ENCODE measurements at places on chromosomes 6 and 20.

- DNase-seq = no peak
Observed at GRCh38 chr6:57104336-57104735, 14.3 kb downstream of the ZNF451 start.

DNA sequence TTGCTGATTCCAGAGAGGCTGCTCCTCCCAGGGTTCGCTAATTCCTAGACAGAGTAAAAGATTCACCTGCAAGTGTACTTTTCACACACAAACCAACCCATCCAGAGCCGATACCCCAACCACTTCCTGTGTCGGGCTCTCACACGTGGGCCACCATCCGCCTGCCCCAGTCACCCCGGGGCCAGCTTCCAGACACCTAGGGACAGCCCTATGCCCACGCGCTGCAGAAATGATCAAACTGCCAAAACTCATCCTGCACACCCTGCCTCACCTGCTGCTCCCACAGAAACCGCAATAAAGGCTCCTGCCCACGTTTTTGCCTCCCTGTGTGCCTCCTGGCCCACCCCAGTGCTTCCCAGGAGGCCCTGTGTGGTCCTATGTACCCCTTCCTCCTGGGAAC lies 59.5 kb downstream of the PSMG4 start:
- peak; percentile 7 for DNase-seq

- no peak for DNase-seq
Observed at GRCh38 chr6:137227871-137228302, 8.7 kb upstream of the IFNGR1 start.

GRCh38 chr6:39348740-39349139 lies 26.2 kb upstream of the KCNK16 start:
- DNase-seq = no peak

DNA sequence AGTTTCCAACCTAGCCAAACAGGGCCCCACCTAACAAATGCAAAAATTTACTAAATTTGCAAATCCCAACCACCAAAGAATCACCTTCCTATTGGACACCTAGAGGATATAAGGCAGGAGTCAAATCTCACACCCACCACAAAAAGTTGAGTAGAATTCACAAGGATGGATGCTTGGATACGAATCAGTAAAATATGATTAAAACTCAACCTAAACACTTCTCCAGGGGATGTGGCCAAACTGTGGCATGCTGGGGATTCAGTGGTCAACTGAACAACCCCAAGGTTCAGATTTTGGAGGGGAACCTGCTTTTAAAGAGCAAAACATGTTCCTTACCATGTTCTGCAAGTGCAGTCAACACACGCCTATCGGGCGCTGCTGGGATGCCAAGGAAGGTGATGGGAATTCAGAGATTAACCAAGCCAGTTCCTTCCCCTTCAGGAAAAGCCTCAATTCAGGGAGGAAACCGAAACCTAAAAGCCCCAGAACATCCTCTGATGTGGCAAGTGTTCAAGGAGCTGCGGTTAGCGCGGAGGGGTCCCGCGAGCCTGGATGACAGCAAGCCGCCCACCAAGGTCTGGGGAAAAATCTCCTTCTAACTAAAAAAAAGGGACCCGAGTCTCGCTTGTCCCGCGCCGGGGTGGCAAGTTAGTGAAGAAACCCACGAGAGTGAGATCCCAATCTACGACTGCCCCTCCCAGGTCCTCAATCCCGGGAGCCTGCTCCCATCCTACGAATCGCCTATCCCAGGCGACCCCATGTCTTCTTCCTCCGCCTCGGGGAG lies 902 bp downstream of the SAMHD1 start:
- DNase-seq = peak; percentile 47

- DNase-seq = no peak
Observed at GRCh38 chr20:1952737-1953530, 40.9 kb downstream of the PDYN start.

DNA sequence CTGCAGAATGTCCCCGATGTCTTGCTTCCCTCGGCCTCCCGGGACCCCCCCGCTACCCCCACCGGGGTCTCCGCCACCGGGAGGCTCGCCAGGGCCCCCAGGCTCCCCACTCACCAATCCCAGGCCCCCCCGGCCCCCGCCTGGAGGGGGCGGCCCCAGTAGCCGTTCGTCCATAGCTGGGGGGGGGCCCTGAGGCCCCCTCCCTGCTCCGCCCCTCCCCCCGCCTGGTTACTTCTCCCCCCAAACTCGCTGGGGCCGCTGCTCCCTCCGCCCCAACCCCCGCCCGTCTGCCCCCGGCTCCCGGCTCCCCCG lies 304 bp downstream of the PBX2 start:
- no peak for DNase-seq

- no peak for DNase-seq
Observed at GRCh38 chr6:29864037-29864810, 36.6 kb downstream of the HLA-G start.

DNA sequence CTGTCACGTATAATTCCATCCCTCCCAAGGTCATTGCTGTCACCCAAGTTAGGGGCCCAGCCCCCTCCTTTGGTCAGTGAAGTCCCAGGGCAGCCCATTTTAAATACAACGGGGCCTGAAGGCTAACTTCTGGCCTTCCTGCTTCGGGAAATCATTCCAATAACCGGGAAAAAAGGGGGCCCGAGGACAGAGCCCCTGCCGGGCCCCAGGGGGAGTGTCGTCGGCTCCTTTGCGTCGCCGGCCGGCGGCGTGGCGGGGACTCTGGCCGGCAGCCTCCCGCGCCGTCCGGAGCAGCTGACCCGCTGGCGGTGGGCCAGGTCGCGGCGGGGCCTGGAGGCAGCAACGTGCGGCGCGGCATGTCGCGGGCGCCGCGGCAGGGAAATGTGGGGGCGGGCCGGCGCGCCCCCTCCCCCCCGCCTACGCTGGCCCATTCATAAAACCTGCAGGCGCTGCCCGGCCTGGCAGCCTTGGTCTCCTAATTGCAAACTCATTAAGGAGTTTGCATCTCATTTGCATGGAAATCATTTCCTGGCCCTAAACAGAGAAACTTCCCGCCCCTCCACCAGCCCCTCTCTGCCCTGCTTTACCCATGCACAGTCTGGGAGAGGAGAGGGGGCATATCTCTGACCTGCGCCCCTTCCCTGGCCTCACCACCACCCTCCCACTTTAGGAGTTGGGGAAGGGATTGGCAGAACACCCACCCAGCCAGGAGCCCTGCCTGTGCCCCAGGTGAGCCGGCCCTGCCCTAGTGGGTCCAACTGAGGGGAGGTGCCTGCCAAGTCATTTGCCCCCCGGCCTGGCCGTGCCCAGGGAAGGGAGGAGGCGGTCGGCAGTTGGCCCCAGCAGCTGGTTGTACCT lies 50.7 kb downstream of the MRPL14 start:
- DNase-seq = no peak

DNA sequence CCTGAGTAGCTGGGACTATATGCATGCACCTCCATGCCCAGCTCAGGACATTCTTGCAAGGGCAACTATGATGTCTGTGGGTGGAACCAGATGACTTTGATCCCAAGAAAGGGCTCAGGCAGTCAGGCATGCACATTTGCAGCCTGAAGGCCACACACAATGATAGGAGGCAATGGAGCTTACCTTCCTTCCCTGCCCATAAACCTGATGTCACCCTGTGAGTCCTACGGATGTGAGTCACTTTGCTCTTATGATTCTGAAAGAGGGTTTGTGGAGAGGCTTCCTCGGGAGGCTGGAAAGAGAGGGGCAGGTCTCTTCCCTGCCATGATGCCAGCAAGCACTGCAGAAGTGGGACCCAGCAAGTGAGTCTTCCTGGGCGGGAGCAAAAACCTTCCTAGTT lies 202.4 kb downstream of the LY86 start:
- DNase-seq = no peak

- no peak for DNase-seq
Observed at GRCh38 chr20:6295867-6296256, 173.0 kb upstream of the FERMT1 start.

DNA sequence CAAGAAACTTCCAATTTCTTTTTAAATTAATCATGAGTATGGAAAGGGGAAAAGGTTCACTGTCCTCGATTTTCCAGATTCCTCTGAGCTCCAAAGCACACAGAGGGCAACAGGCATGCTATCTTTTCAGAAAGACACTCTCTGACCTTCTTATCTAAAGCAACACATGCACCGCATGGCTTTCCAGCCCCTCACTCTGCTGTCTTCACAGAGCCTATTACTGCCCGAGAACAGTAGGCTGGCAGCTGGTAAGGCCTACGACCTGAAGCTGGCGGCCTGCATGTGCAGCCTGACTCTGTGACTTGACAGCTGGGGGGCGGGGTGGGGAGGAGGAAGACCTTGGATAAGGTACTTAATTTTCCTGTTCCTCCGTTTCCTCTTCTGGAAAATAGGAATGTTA lies 86.3 kb downstream of the ELOVL4 start:
- no peak for DNase-seq

GRCh38 chr6:148735989-148736388 lies 10.8 kb upstream of the UST start:
- no peak for DNase-seq

DNA sequence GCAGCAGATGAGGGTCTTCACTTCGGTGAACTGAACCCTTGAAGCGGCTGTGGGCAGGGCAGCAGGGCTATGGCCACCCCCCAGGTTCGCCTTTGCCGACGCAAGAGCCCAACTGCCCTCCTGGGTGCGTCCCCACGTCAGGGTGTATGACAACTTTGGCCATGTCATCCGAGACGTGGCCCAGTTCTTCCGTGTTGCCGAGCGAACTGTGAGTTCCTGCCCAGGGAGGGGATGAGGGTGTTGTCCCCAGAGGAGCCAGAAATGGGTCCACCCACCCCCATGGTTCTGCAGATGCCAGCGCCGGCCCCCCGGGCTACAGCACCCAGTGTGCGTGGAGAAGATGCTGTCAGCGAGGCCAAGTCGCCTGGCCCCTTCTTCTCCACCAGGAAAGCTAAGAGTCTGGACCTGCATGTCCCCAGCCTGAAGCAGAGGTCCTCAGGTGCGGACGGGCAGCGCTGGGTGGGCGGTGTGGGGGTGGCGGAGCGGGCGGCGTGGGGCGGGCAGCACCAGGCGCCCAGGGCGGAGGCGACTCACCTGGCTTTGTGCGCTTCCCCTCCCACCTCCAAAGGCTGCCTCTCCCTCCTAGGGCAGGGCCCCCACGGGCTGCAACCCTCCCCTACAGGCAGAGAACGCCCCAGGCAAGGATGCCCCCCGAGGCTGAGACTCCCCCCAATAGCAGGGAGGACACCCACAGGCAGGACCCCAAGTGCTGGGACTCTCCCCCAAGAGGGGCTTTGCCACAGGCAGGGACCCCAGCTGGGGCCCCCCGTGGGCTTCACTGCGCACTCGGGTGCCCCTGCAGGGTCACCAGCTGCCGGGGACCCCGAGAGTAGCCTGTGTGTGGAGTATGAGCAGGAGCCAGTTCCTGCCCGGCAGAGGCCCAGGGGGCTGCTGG lies 6.2 kb upstream of the TNFRSF6B start:
- no peak for DNase-seq

GRCh38 chr6:116355796-116356195 lies 15.0 kb upstream of the DSE start:
- no peak for DNase-seq

DNA sequence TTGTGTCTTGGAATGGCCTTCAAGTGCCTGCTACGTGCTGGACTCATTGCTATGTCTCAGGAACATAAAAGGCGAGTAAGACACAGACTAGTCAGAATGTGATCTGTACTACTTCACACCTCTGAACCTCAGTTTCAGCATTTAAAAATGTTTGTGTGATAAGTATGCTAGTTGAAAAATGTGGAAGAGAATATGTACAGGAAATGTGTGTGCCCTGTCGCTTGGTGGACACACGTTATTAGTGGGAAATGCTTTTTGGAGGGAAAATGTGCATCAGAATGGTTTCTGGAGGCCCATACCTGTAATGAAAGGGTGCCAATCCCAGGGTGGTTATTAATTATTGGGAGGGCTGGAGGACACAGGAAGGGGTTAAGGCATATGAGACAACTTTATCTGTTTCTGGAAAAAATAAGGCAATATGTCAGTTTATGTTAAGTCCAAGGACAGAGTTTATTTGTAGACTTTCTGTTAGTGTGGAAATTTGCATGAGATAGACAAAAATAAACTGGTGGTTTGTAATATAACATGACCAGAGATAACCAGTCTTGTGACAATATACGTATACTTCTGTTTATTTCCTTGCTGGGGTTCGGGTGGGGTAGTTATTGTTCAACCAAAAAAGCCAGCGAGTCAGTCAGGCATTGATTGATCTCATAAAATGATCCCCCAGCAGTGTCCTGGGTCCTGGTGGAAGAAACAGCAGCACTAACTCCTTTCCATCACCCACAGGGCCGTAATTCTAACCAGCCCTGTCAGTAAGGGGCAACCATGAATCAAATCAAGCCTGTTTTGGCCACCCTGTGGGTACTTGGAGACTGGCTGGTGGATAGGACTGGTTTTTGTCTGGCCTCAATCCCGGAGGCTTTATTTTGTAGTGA lies 117.9 kb downstream of the JARID2 start:
- DNase-seq = no peak

DNA sequence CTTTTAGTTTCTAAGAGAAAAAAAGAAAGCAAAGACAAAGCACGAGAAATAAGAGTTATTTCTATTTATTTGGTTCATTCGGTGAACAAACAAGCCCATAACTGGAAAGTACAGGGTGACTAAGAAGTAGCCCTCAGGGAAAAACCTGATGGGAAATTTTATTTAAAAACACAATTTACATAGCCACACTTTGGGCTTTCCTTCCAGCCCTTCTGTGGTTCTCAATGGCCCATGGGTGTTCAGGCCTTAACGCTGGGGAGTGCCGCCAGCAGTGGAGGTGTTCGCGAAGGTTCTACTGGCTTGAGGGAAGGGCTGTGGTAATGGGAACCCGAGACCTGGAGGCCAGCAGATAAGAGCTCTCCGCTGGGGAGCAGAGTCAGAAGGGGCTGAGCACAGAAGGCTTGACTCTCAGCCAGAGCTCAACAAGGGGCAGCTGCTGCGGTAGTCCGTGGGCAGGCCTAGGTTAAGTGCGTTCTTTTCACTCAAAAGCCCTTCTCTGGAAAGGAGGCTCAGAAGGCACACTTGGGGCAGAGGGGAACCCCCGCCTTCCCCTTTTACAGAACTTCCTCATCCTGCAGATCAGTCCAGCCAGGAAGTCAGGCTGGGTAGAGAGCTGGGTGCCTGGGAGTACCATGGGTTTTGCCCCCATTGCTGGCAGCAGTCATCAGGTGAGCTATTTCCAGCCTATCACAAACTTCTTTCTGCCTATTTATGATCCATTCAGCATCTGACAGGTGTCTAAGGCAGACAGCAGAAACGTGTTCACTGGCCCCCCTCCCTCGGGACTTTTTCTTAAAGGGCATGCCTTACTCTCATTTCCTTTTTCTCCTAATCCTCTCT lies 8.8 kb upstream of the CD83 start:
- DNase-seq = no peak

- no peak for DNase-seq
Observed at GRCh38 chr6:127914240-127914639, 13.4 kb upstream of the THEMIS start.

GRCh38 chr20:62787866-62788265 lies 8.4 kb upstream of the MRGBP start:
- no peak for DNase-seq

GRCh38 chr6:69795469-69796072 lies 1.2 kb downstream of the LMBRD1 start:
- no peak for DNase-seq

- DNase-seq = no peak
Observed at GRCh38 chr20:13758884-13759283, 25.8 kb downstream of the ESF1 start.

DNA sequence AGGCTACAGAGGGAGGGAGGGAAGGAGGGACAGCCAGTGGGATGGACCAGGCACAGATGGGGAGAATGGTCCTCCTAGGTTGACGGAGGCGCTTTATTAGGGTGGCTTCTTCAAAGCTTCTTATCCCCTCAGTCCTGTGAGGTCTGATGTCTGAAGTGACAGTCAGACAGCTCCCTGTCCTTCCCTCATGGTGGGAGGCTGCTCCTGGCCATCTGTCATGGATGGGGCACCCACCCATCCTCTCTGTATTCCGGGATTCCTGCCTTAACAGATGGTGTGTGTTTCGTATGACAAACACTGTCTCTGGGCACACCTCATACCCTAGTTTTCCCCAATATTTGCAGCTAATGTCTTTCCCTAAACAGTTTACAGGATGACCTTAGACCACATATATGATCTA lies 7.9 kb downstream of the RIN2 start:
- DNase-seq = no peak

All from T-helper 9 cell (primary cell).